A549 (cell line): ENCODE measurements at places on chromosomes 4 and X.
A peak's percentile ranks its signal among the peaks of the same experiment; 100 is the strongest.

GRCh38 chr4:84529169-84529751 lies 30.2 kb upstream of the NKX6-1 start:
- DNase-seq = peak; percentile 13

DNA sequence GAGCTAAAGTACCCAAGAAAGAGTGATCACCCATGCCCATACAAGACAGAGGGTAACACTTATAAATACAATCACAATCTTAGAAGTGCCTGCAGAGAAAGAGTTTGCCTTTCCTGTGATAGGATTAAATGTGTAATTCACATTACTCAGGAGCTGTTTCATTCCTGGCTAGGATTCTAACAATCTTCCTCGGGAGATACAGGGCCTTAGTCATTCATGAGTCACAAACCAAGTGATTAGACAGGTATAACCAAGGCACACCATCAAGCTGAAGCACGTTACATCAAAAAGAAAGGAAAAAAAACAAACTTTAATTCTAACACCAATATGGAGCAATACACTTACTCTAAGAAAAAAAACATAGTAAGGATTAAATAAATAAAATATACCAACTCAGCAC lies 14.9 kb downstream of the ABCG2 start:
- DNase-seq = peak; percentile 46

DNA sequence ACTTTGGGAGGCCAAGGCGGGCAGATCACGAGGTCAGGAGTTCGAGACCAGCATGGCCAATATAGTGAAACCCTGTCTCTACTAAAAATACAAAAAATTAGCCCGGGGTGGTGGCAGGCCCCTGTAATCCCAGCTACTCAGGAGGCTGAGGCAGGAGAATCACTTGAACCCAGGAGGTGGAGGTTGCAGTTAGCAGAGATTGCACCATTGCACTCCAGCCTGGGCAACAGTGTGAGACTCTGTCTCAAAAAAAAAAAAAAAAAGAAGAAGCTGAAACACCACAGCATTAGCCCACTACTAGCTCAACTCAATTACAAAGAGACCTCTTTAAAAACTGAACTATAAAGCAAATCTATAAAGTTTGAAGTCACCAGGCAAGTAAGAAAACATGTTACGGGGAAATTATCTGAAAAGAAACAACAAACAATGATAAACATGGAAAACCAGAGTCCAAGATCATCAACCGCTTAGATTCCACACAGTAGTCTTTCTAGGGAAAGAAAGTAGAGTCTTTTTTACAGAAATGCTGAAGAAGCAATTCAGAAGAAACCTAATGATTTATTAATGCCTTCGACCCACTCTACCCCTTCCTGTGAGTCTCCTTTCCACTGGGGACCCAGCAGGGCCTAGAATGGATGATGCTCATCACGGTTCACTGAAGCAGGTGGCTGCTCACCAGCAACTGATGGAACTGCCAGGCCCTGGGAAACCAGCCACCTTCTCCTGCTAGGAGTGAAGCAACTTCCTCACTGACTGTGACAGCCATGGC lies 6.6 kb downstream of the SAT1 start:
- DNase-seq = no peak

DNA sequence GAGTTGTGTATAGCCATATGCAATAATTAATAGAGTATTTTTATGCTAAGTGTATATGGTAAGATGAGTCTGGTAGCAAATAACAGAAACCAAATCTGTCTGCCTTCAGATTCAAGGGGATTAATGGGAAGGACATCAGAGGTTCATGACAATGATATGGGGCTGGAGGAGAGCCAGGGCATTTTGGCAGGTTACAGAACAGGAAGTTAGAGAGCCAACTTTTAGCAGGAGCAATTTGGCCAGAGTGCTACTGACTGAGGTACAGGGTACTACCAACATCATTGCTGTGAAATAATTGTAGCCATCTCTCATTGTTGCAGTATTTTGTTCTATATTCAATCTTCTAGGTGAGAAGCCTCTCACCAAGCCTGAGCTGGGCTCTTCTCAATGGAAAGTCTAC lies 210.9 kb upstream of the FAM47A start:
- no peak for DNase-seq

DNA sequence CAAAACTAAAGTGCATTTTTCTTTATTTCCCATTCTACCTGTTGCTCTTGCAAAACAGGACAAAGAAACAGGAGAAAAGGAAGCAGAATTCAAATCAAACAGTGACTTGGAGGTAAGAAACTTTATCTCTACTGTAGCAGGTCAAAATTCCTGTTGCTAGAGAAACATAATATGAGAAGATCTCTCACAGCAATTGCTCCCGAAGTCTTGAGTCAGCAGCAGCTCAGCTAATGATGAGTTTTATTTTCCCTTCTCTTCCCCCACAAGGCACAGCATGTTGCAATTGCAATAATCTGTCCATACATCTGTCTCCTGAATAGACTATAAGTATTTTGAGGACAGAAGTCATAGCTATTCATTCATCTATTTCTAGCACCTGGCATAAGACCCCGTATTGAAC lies 112.7 kb downstream of the CLNK start:
- no peak for DNase-seq

DNA sequence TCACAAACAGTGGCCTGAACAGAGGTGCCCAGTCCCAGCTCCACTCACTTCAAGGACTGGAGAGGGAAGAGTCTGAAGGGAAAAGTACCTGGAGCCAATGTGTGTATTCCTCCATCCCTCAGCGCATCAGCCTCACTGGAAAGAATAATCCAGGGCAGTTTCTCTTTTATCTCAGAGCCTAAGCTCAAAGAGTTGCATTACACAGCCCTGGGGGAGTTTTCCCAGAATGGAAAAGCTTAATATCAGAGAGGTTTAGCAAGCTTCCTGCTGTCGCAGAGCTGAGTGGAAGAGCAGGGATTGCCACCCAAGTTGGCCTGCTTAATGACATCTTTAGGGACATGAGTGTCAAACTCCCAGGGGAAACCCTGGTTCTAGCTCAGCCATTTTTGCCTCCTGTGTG lies 80.4 kb upstream of the MSX1 start:
- no peak for DNase-seq

DNA sequence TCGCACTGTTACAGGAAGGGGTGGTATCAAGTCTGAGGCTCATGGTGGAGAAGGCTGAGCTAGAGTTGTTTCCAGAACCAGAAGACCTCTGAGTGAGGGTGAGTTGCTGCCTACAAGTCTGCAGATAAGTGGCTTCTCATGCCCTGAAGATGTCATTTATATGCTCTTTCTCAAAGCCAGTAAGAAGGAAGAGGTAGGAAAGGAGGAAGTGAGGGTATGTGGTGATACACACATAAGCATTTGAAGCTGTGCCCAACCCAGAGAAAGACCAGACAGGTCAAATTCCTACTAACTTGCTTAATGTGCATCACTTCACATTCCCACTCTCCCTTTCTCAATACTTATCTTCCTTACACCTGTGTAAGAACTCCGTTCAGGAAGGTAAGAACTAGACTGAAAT lies at the start of gene PPBP:
PPBP (minus strand) TSS at position 130 of the 400 bp plus-strand sequence; CDS start at position 43, 87 bp downstream.
- DNase-seq = no peak

DNA sequence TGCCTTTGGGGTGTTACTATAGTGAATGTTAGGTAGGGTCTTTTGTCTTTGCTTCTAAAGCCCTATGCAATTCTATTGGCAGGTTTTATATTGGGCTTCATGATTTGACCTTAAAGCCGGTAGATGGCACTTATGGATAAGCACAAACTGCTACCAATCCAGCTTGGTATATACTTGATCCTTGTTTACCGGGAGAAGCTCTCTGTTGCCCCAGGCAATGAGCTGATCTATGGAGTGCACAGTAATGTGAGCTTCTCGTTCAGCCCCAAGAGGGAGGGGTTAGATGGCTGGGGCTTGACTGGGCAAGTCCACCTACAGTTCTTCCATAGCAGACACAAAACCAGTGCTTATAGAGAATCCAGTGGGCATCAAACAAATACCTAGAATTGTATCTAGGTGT lies 287.2 kb upstream of the CT83 start:
- DNase-seq = peak; percentile 3

DNA sequence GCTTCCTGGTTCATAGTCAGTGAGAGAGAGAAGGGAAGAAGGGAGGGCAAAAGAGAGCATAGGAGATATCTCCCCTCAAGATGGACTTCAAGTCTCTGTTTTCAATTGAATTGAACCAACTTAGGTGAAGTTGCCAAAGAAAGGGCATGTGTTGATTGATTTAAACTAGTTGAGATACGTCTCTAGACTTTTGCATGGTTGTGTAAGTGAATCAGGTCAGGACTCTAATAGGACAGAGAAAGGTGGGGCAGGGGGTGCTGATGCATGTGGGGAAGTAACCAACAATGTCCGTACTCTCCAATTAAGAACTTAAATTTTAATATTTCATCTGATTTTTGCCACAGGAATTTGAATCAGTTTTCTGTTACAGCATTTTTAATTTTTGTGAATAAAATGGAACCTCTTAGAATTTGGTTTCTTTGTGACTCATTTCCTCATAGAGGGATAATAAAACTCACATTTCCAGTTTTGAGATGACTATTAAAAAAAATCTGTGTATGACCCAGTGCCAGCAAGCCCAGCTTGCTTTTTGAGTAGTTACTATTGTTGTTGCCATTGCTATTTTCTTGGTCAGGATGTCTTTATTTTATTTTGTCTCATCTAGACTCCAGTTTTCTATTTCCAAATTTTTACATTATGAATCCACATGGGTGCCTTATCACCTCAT lies 37.3 kb downstream of the SLIT2 start:
- no peak for DNase-seq

DNA sequence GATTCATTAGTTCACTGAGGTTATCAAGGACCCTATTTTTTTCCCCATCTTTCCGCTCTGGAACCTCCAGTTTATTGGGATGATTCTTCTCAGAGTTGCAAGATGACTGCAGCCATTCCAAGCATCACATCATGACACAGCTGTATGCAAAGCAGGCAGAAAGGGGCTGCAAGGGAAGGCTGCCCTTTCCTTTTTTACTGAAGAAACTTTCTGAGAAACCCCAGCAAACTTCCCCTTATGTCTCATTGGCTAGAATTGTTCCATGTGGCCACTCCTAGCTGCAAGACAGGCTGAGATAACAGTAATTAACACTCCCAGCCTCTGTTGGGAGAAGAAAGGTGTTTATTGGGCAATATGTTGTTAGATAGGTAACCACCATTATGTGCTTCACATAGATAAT lies 102.6 kb downstream of the SATL1 start:
- no peak for DNase-seq

GRCh38 chr4:129532573-129532972 lies 436.6 kb downstream of the C4orf33 start:
- DNase-seq = no peak

DNA sequence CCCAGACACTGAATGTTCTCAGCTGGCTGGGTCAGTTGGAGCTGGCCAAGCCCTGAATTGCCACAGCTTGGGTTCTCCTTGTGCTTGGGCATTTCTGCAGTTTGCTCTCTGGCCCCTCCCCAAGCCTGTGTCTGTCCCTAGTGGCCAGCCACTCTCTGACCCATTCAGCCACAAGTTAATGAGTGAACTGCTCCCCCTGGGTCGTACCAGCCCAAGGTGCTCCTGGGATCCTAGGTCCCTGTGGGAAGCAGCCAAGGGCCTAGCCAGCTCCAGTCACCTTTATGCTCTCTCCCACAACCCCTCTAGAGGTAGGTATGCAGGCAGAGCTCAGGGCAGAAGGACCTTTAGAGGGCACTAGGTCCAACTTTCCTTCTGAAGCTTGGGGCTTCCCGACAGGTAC lies 51.5 kb downstream of the STARD8 start:
- DNase-seq = no peak

DNA sequence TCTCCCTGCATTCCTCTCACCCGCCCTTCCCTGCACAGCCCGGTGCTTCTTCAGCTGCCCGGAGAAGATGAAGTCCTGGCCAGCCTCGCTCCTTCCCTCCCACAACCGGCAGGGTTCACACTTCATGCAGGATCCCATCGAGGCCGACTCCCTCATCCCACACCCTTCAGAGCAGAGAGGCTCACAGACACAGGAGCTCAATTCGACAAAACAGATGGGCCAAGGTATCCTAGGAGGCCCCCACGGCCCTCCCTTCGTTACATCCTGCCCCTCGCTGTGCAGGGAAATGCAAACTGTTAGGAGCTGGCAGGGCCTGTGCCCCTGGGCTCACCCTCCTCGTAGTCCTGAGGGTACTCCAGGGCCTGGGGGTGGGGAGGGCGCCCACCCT lies 238.1 kb downstream of the DHRSX start:
- DNase-seq = no peak

- DNase-seq = no peak
Measured at GRCh38 chr4:133287396-133287795, 138.3 kb downstream of the PCDH10 start.

- no peak for DNase-seq
Measured at GRCh38 chr4:71540749-71541269, 202.0 kb downstream of the SLC4A4 start.

- DNase-seq = no peak
Measured at GRCh38 chrX:5220421-5220820, 1008.2 kb downstream of the NLGN4X start.

- peak; percentile 2 for DNase-seq
Measured at GRCh38 chrX:36867143-36867542, 141.0 kb upstream of the FAM47C start.

DNA sequence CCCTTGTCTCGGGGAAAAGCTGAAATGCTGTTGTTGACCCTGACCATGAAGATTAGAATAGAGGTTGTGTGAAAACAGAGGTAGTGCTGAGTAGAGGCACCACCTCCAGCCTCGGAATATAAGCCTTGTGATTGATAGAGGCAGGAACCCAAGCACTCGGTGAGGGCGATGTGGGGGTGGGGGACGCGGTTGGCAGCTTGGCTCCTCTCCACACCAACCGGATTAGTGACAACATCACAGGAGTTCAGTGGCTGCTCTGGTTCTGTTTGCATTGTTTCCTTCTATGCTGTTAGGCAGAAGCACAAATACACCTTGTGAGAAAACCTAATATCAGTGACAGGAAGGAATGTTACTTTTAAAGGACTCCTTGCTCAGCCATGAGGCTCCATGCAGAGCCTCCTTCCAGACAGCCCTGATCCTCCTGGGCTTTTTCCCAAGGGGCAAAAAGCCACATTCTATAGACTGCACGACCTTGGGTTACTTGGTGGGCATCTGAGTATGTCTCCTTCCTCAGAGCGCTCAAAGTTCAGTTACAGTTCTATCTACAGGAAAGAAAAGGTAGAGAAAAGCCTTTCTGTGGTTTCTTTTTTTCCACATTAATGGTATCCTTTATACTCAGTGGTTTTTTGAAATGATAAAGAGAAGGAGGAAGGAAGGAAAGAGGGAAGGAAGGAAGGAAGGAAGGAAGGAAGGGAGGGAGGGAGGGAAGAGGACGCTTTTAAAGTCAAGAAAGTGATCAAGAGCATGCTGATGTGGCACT lies 150.4 kb upstream of the NOCT start:
- no peak for DNase-seq

DNA sequence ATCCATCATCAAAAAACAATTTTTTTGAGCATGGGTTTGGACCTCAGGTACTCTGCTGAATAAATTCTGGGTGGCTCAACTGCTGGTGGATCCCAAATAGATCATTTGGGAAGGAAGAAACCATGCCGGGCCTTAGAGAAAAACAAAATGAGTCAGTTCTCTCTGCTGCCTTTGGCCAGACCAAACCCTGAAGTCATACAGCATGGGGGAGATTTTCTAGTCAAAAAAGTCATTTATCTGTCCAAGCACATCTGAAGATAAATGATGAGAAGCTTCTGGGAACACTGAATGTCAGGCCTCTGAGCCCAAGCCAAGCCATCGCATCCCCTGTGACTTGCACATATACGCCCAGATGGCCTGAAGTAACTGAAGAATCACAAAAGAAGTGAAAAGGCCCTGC lies 261.4 kb downstream of the DHX15 start:
- no peak for DNase-seq
